ENCODE measurements at places on chromosomes 5 and 9.

- no peak for DNase-seq
Measured at GRCh38 chr5:41403846-41404245, 106.6 kb downstream of the PLCXD3 start.

DNA sequence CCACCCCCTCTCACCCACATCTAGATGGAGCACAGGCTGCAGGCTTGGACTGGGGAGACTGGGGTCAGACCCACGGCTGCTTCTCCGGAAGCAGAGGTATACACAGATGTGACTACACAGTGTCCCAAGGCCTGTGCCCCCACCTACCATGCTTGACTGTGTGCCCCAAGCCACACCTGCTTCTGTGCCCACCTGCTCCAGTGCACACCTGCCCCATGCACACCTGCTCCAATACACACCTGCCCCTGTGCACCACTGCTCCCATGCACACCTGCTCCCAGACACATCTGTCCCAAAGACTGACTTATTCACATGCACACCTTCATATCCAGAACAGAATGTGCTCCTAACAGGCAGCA lies 5.5 kb upstream of the COL5A1 start:
- DNase-seq, result no peak

- no peak for DNase-seq
Measured at GRCh38 chr9:19252174-19252884, 21.8 kb downstream of the DENND4C start.

DNA sequence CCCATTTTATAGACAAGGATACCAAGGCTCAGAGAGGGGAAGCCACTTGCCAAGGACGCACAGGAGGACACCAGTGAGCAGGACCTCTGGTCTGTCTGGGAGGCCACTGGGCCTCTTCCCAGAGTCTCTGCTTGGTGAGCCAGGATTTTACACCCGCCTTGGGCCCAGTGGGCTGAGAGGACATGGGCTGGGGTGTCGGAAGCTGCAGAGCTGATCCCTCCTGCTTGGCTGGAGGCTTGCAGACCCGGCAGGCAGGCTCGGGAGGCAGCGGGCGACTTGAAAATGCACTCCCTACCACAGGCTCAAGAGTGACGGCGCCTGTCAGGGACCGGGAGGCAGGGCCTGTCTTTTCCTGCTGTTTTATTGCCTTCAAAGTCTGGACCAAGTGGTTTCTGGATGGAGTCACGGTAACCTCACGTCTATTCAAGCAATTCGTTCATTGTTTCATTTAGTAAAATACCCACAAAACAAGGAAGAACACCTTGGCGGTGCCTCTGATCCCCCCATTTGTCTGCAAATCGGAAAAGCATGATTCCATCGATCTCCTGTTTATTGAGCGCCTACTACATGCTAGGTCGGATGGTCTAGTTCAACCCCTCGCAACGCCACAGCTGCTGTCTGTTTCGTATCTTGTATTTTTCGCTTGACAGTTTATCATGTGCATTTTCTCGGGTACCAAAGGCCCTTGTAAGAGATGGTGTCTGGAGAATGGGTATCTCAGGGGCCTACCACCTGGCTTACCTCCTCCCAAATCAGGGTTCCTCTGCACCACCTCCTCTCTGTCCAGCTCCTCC lies 108.1 kb upstream of the IER5L start:
- no peak for DNase-seq

DNA sequence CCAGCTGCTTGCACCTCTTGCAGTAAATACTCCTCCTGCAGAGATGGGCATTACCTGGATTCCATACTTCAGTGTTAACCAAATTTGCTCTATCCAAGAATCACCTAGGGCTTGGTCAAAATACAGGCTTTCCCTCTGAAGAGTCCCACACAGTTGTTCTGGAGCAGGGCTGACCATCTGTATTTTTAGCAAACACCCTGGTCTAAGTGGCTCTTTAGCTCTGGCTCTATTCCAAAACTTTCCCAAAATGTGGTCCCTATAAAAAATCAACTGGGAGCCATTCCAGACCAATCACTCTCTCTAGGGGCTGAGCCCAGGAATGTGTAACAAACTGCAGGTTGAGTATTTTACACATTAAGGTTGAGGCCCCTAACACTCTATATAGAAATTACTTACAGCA lies 153.7 kb downstream of the SPOCK1 start:
- DNase-seq, result no peak

GRCh38 chr5:2499917-2500316 lies 251.6 kb downstream of the IRX2 start:
- DNase-seq, result no peak

- DNase-seq, result no peak
Measured at GRCh38 chr9:92960561-92961290, 13.4 kb downstream of the FGD3 start.

Data from HT-29 (cell line).